ENCODE measurements at places on chromosomes 7 and 10. TPM values are rescaled to one million over a fixed set of nuclear protein-coding genes. Genes with fewer than 3 reads are reported as not detected.

The SORBS1 gene
- total RNA-seq: 72.9 TPM

The ZP3 gene
- total RNA-seq: 0.82 TPM

The TMEM225B gene
- not detected for total RNA-seq

The RBM20 gene
- 2.7 TPM for total RNA-seq

The TMEM176B gene
- 30.5 TPM for total RNA-seq

The ASZ1 gene
- total RNA-seq: not detected

The SEMA4G gene
- total RNA-seq: 6.6 TPM

The NRCAM gene
- total RNA-seq: 171 TPM

The ATOH7 gene
- 11.4 TPM for total RNA-seq
